ENCODE measurements at places on chromosomes 2 and 18.

GRCh38 chr2:10722252-10722825, 909 bp downstream of the ATP6V1C2 start:
- no peak overlapping the region for H3K27ac ChIP-seq
- H3K27me3 ChIP-seq = peaks cover 77% of the 10 kb centered on the region
- peaks cover 10% of the 10 kb centered on the region for H3K4me1 ChIP-seq

DNA sequence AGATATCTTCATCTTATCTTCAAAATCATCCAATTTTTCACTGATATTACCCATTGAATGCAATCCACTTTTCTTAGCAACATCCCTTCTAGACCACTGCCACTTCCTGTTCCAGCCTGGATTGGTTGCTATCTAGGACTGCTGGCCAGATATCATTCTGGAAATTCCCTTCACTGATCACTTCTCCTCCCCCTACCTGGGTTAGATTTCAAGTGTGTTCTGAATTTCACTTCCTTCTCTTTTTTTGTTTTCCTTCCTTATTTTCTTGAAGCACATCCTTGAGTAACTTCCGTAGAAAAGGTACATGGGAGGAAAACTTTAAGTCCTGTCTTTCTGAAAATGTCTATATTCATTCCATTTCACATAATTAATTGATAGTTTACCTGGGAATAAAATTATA, 82.0 kb upstream of the IL1R2 start:
- H3K4me3 ChIP-seq = no peak overlapping the region
- no peak for DNase-seq
- H3K36me3 ChIP-seq = no peaks in the 10 kb centered on the region

DNA sequence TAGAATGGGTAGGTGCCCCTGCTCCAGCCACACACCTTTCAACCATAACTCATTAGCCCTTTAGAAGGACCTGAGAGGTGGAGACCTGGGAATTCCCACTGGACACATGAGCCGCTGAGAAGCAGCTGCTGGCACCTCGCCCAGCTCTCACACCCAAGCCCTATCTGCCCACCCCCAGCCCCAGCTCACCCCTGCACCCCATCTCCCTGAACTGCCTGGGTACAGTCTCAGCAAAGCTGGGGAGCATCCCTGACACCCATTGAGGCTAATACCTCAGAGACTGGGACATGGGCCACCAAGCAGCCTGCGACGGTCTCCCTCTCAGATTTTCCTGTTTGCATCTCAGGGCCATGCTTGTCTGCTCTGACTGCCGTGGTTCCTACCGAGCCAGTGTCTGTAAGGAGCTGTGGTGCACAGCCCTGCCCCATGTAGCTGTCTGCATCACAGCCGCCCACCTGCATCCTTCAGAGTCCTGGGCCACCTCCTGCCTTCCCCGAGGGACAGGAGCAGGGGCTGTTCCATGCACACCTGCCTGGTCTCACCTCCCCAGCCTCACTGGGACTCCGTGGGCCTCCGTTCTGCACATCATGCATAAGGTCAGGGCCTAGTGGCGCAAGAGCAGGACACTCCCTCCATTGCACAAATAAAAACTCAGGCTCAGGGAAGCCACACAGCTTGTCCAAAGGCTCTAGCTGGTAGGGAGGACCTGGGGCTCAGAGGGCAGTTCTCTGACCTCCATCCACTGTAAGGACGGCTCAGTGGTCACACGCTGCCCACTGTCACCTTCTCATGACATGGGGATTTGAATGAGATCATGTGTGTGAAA, 90.0 kb downstream of the SEPTIN10 start:
- no peaks in the 10 kb centered on the region for H3K4me1 ChIP-seq
- H3K27me3 ChIP-seq = no peaks in the 10 kb centered on the region
- no peak for DNase-seq
- H3K4me3 ChIP-seq = no peak overlapping the region
- H3K27ac ChIP-seq = no peak overlapping the region
- H3K36me3 ChIP-seq = no peaks in the 10 kb centered on the region

DNA sequence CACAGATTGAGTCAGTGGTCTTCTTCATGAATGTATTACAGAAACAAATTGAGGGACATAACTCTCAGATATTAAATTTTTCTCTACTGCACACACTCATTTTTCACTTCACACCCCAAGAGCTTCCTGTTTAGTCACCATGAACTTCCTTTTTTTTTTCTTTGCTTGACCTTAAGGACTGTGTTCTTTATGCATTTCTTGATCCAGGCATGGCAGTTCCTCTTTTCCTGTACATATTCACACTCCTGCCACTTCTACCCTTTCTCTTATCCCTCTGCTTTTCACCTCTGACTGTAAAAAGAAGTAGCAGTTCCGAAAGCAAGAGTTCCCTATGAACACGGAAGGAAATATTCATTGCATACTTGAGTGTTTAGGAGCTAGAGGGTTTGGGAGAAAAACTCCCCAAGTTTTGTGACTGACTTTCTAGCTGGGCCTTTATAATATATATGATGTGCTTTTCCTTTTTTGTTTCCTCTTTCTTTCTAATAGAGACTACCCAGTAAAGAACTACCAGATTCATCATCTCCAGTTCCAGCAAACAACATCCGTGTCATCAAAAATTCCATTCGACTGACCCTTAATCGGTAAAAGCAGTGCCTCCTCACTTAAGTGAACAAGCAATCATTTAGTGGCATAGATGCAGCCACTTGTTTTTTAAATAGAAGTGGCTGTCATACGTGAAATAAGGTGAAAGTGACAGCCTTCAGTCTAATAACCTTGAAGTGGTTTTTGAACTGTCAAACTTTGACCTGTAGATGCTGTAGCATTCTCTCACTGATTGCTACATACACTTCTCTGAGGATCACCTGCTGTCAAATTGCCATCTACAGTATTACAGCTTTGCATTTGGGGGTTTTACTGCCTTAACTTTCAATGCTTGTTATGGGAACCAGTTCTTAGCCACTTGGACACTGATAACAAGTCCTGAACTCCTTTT, 40.8 kb downstream of the PAPOLG start:
- H3K36me3 ChIP-seq = peaks cover 37% of the 10 kb centered on the region
- peak overlapping the region; percentile 7 for H3K4me3 ChIP-seq
- peak; percentile 86 for DNase-seq
- H3K4me1 ChIP-seq = peaks cover 14% of the 10 kb centered on the region
- H3K27ac ChIP-seq = no peak overlapping the region
- no peaks in the 10 kb centered on the region for H3K27me3 ChIP-seq

DNA sequence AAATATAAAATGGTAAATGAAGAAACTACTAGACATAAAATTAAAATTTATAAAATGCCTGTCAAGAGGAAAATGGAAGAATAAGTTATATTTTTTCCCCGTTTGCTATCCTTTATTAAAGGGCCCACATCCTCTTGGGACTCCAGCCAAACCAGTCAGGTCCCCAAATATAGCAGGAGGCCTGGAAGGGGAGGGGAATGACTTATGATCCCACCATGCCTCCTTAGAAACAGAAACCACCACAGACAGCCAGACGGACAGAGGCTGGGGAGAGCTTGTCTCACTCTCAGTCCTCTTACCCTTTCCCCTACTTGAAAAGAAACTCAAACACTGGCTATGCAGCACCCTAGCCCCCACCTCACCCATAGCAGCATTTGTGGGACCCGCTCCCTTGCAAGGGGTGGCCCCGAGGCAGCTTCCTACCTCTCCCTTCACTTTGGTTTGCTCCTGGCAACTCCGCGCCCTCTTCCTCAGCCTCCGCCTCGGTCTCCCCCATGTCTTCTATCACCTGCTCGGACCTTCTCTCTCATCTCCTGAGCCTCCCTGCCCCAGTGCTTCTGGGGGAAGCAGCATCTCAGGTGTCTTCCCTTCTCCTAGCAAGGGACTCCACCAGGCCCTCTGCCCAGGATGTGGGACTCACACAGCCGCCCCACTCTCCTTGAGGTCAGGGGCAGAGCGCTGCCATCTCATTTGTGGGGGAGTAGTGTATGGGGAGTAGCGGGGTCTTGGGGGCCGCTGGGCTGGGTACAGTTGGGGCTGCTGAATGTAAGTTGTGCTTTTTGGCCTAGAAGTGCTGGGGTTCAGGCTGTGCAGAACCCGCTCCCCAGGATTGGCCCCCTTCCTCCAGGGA, 37.4 kb upstream of the ANKRD62 start:
- DNase-seq = peak; percentile 31
- H3K4me3 ChIP-seq = peak overlapping the region; percentile 58
- peaks cover 4% of the 10 kb centered on the region for H3K4me1 ChIP-seq
- no peaks in the 10 kb centered on the region for H3K27me3 ChIP-seq

DNA sequence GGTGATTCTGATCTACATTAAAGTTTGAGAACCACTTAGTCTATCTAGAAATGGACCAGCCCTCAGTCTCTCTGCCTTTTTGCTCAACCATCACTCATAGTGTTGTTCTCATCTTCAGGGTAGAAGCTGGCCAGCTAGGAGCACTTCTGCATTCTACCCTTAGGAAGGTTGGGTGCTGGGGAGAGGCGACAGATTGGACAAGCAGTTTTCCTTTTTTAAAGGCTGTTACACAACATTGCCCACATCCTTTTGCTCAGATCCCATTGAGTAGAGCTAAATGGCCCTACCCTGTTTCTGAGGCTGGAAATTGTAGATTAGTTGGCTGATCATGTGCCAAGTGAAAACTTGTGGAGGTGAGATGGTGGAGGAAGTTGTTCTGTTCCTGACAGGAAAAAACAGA, 35.6 kb downstream of the OSBPL6 start:
- no peaks in the 10 kb centered on the region for H3K27me3 ChIP-seq
- H3K4me3 ChIP-seq = no peak overlapping the region
- H3K4me1 ChIP-seq = peaks cover 20% of the 10 kb centered on the region
- no peak overlapping the region for H3K27ac ChIP-seq
- DNase-seq = peak; percentile 42

- no peaks in the 10 kb centered on the region for H3K27me3 ChIP-seq
- peak within 1 kb of the TSS; percentile 95 for H3K27ac ChIP-seq
- no peak for DNase-seq
- peak within 1 kb of the TSS; percentile 91 for H3K4me3 ChIP-seq
- H3K4me1 ChIP-seq = peaks cover 28% of the 10 kb centered on the region
Measured at GRCh38 chr2:44168681-44169154, at the start of gene PPM1B. TSS of gene PPM1B (plus strand) at chr2:44168875. CDS start at chr2:44201200, 32,325 bp downstream.

GRCh38 chr2:44479127-44479887, 117.6 kb downstream of the CAMKMT start:
- H3K27me3 ChIP-seq = no peaks in the 10 kb centered on the region
- no peak overlapping the region for H3K4me3 ChIP-seq
- no peak overlapping the region for H3K27ac ChIP-seq
- no peaks in the 10 kb centered on the region for H3K36me3 ChIP-seq
- H3K4me1 ChIP-seq = no peaks in the 10 kb centered on the region
- peak; percentile 88 for DNase-seq

GRCh38 chr2:29025711-29026110, 44.6 kb downstream of the TOGARAM2 start:
- no peak overlapping the region for H3K4me3 ChIP-seq
- H3K27me3 ChIP-seq = no peaks in the 10 kb centered on the region
- H3K27ac ChIP-seq = no peak overlapping the region

GRCh38 chr2:142603759-142604158, 273.7 kb upstream of the KYNU start:
- peak; percentile 10 for DNase-seq
- H3K27ac ChIP-seq = no peak overlapping the region
- H3K4me3 ChIP-seq = no peak overlapping the region
- no peaks in the 10 kb centered on the region for H3K36me3 ChIP-seq
- no peaks in the 10 kb centered on the region for H3K27me3 ChIP-seq

DNA sequence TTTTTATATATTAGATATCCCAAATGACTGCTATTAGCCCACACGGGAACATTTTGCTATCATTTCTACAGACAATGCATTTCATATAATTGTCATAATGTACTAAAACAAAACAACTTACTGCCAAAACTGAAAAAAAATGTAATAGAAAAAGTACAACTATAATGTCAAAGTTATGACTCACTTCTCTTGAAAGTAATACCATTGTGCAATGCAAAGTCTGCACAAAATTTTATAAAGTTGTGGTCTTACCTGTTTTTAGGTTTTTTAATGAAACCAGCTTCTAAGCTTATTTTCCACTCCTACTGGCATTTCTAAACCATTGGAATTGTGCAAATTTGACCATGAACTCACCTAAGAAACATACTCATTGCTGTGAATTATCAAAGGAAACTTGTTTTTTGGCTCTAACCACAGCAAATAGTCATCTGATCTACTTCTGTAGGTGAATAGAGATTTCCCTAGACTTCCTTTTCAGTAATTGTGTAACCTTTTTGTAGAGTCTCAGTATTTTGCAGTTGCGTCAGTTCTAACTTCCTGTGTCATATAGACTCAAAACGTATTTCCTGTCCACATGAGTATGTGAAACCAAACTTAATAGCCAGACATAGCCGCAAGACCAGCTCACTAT, 31.9 kb upstream of the TFPI start:
- H3K27me3 ChIP-seq = no peaks in the 10 kb centered on the region
- H3K4me1 ChIP-seq = peaks cover 3% of the 10 kb centered on the region
- DNase-seq = peak; percentile 70
- H3K27ac ChIP-seq = peak overlapping the region; percentile 29
- no peak overlapping the region for H3K4me3 ChIP-seq

GRCh38 chr2:178951266-178952006, 98.5 kb downstream of the CCDC141 start:
- DNase-seq = no peak
- H3K4me1 ChIP-seq = no peaks in the 10 kb centered on the region
- no peaks in the 10 kb centered on the region for H3K27me3 ChIP-seq
- H3K27ac ChIP-seq = no peak overlapping the region

DNA sequence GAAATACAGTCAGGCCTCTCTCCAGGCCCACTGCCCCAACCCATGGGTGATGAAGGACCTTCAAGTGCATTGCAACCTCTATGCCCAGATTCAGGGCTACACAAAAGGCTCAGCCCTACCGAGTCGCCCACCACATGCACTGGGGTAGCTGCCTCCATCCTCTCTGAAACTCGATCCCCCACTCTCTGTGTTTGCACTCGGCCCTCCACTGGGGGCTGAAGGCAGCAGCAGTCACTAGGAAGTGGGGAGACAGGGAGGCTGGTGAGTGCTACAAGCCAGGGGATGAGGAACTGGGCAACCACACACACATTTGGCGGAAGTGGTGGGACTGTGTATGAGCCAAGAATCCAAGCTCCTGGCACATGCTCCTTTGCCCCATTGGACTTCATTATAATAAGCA, 94.6 kb downstream of the CERS6 start:
- no peak overlapping the region for H3K4me3 ChIP-seq
- H3K36me3 ChIP-seq = peaks cover 12% of the 10 kb centered on the region
- no peaks in the 10 kb centered on the region for H3K27me3 ChIP-seq

DNA sequence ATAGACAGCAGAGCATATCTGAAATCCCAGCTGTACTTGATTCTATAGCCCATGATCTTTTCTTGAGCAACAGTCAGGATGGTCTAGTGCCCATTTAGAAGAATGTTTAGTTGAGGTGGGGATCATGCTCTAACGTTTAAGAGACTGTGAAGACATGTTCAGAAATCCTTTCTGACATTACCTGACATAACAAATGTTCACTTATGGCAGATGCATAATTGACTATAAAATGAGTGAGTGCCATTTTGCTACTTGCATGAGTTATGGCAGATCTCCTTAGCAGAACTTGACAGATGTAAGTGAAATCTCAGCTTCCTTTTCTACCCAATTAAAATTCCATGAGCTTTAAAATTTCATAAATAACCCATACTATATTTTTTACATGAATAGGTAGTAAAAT, 209.5 kb upstream of the MMADHC start:
- H3K27ac ChIP-seq = no peak overlapping the region
- no peak overlapping the region for H3K4me3 ChIP-seq
- no peaks in the 10 kb centered on the region for H3K36me3 ChIP-seq
- H3K4me1 ChIP-seq = no peaks in the 10 kb centered on the region
- DNase-seq = no peak

All from common myeloid progenitor, CD34-positive (primary cell).